EH (cell line): ENCODE measurements at places on chromosomes 1 and 21.

DNA sequence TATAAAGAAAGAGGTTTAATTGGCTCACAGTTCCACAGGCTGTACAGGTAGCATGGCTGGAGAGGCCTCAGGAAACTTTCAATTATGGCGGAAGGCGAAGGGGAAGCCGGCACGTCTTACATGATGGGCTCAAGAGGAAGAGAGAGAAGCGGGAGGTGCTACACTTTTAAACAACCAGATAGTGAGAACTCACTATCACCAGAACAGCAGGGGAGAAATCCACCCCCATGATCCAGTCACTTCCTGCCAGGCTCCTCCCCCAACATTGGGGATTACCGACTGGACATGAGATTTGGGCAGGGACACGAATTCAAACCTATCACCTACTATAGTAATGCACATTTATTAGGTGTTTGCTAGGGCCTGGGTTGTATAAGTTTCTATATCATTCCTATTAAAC, 117.8 kb downstream of the ZMYM4 start:
- DNase-seq: no peak

GRCh38 chr1:159999204-159999603, 32.6 kb downstream of the PIGM start:
- DNase-seq: peak; percentile 29

GRCh38 chr1:109156916-109157385, 43.0 kb downstream of the ELAPOR1 start:
- no peak for DNase-seq

GRCh38 chr1:245843101-245843500, 664.0 kb downstream of the SMYD3 start:
- no peak for DNase-seq

- DNase-seq: no peak
Measured at GRCh38 chr1:177080564-177080963, 83.9 kb downstream of the ASTN1 start.

DNA sequence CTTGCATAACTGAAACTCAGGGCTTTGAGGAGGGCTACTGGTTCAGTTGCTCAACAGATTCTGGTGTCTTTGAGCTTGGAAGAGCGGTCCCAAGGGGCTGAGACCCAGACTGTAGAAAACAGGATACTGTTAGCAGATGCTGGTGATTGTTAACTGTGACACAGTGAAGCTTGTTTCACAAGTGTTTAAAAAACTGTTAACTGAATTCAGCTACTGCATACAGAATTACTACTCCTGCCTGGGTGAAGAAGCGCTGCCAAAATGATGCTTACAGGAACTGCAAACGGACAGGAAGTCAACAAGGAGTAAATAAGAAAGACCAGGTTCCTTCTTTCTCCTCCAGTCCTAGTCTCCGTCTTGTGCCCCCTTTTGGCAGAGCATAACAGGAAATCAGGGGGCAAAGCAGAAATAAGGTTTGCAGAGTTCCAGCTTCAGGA, 195.3 kb upstream of the USP25 start:
- DNase-seq: no peak

DNA sequence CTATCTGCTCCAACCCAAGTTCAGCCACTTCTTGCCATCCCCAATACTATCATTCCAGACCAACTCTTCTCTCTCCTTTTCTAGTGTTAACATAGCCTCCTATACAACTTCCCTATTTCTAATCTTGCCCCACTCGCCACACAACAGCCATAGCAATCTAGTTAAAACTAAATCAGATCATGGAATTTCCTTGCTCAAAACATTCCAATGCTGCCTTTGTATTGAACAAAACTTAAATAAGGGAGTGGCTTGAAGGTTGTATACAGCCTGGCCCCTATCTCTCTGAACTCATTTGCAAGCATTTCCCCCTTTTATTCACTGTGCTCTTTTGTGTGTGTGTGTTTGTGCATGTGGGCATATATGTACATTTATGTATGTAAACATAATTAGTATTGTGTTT, 118.1 kb upstream of the SGIP1 start:
- no peak for DNase-seq

GRCh38 chr1:23787701-23788100, 3.2 kb upstream of the LYPLA2 start:
- no peak for DNase-seq

- DNase-seq: no peak
Measured at GRCh38 chr21:29168891-29169315, 38.5 kb downstream of the MAP3K7CL start.

GRCh38 chr1:87512431-87512830, 183.8 kb downstream of the LMO4 start:
- DNase-seq: no peak

DNA sequence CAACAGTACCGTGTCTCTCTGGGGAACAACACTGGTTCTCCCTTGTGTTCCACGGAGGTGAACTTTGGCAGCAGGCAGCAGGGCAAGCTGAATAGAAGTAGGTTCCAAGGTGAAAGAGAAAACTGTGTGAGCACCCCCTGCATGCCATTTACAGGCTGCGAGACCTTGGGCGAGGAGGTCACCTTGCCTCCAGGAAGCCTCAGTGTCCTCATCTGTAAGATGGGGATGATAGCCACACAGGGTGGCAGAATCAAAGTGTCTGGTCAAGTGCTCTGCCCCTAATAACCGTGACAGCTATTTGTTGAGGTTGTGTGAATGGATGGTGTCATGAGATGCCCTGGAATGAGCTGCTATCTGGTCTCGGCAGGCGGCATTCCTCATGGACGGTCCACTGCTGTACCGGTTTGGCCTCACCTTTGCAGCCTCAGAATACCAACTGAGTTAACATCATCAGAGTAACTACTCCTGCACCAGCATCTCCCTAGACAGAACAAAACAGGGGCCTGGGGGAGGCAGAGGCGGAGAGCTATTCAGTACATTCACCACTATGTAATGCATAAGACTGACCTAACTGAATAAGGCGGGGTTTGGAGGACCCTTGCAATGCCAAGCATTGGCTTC, 7.4 kb upstream of the KLHDC7A start:
- no peak for DNase-seq

DNA sequence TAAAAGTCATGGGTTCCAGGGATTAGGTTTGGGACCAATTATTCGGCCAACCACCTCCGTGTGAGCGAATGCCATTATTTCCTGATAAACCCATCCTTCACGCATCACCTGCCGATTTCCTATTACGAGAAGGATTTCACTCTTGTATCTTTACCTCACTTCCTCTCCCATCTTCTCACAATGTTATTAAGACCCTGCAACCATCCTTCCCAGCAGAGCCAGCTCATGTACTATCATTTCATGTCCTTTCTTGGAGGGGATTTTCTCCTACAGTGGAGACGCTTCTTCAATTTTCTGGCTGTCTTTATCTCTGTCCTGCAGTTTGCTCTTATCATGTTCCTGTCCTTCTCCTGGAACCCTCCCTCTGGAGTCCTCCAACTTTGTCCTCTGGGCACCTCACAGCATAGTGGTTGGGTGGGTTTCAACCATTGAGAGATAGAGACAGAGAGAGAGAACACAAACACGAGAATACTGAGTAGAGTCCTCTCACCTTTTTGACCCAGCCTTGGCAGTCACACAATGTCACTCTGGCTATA, 192.2 kb downstream of the DYRK1A start:
- no peak for DNase-seq

- peak; percentile 91 for DNase-seq
Measured at GRCh38 chr21:42093991-42094421, 22.9 kb downstream of the UMODL1 start.

- DNase-seq: no peak
Measured at GRCh38 chr21:25636727-25637126, 2.3 kb upstream of the JAM2 start.

DNA sequence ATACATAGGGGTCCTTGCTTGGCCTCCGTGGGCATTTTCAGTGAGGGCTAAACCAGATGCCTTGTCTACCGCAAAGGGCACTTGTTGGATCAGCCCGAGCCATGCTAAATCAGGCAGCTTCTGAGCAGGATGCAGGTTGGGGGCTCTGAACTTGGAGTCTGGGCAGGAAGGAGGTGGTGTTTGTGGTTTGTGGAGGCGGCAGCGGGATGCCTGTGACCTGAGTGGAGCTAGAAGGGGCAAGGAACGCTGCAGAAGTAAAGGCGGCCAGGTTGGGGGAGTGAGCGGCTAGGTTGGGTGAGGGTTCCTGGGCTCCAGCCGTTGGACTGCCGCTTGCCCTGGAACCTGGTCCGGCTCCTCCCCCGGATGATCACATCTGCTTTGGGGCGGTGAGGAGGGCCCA, 183.9 kb downstream of the CAMTA1 start:
- DNase-seq: peak; percentile 38
